ENCODE measurements at places on chromosomes 7 and 10.

DNA sequence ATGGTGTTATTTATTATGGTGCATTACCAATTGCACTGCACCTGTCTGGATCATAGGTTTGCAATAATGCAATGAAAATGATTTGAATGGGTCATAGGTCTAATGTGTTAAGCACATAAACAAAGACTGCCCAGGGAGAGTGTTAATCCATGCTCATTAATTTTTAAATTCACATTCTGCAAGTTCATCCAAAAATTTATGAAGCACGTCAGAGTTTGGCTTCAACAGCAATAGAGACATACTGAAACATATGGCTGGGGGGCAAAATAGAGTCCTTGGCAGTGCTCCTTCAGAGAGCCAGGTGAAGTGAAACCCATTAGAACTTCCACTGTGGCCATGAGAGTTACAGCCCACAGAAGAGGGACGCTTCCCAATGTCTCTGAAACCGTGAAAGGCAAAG lies 441.1 kb downstream of the POM121L12 start:
- DNase-seq, result no peak

- no peak for DNase-seq
Measured at GRCh38 chr7:150879345-150879744, 27.0 kb downstream of the AOC1 start.

DNA sequence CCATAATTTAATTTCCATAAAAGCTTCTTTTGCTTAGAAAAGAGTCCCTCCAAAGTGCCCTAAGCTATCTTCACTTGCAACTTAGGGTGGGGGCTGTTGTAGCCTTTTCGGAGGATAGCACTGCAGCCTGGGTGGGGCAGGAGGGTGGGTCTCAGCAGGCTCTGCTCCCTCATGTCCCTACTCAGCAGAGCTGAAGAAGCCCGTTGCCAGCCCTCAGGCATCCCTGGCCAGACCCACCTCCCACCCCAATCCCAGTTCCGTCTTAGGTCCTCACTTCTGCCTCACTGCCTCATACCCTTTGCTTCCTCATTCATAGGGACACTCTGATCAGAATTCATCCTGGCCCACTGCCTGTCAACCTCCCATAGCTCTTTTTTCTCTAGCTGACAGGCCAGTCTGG lies 99.8 kb upstream of the ZMIZ1 start:
- DNase-seq, result no peak

DNA sequence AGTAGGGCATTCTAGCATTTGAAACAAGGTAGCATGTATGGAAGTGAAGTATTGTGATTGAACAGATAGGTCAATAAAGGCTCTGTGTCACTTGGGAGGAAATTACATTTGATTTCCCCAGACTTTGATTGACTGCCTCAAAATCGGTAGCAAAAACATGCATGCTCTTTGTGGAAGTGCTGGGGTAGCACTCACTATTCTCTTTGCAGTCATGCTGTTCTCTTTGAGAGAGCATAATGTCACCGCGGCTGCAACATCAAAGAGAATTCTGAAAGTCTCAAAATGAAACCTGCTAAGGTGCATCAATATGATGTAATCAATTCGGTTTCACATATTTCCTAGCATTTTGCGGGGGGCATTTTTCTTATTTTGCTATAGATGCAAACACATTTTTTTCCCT lies 64.2 kb downstream of the ARMC3 start:
- DNase-seq, result no peak

DNA sequence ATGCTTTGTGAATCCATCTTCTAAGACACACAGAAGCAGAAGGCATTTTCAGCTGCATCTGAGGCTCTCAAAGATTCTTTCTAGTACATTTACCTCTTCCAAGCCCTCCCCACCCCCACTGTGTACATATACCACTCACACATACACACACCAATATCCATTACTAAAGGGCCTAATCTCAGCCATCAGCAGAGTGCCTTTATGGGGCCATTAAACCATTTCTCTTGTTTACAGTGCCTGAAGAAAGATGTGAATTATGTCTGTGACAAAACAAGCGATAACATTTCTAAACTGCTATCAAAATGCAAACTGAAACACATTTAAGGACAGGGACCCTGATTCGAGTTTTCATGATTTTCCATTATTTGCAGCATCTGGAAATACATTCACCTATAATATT lies 40.0 kb downstream of the ETV1 start:
- no peak for DNase-seq

DNA sequence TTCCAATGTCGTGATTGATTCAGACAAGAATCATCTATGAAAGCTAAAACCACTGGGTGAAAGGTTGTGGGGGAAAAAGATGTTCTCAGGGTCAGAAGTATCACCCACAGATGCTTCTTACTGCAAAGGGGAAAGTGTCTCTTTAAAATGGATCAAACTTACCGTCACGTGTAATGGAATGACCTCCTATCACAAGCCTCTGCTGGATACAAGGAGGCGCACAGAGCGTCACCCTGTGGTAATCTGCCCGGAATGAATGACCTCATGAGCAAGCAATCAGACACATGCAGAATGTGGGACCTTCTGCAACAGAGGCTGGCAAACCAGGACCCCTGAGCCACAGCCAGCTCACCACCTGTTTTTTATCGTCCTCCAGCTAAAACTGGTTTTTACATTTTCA lies 33.0 kb downstream of the WIPF3 start:
- no peak for DNase-seq

GRCh38 chr7:155848691-155849669 lies 36.7 kb upstream of the SHH start:
- no peak for DNase-seq

GRCh38 chr7:143485500-143485899 lies 7.8 kb downstream of the TAS2R41 start:
- DNase-seq, result no peak

DNA sequence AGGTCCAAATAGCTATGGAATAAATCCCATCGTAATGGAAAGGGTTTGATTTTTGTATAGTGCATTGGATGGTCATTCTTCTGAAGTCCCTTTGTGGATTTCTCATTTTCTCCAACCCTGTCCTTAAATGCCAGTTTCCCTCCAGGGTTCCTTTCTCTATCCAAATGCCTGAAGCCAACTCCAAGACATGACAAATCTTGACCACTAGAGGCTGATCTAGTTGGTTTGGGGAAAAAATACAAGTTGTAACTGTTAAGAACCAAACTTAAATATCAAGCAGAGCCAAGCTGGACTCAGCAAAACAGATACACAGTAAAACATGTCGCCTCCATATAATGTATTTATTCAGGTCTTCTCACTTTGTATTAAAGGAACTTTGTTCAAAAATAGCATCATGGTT lies 28.7 kb downstream of the FRMD4A start:
- DNase-seq, result no peak

DNA sequence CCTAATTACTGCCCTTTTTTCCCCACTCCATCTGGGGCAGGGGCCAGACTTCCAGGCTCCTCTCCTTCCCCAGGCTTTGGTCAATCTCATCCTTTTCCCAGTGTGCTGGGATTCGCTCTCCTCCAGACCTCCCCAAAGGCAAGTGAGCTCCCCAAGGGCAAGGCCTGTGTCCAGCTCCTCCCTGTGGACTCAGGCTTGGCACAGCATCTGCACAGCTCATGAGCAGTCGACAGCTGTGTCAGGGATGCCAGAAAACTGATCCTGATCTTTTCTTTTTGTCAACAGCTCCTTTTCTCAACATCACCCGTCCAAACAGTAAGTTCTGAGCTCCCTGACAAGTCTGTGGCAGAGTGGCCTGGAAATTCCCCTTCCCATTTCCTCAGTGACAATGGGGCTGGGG lies 67.1 kb downstream of the C10orf120 start:
- no peak for DNase-seq

DNA sequence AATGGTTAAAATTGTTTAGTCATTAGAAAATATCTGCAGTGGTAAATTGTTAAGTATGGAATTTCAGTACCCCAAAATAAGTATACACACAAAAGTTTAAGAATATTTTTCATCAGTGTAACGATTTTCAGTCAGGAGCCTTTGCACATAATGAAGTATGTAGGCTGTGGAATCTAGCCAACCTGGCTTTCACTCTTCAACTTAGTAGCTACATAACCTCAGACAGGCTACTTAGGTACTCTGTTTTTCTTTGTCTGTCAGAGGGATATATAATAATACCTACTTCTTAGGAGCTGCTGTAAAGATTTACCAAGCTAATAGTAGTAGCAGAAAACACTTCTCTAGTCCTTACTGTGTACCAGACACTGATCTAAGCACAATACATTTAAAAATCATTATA lies 137.5 kb downstream of the ZEB1 start:
- no peak for DNase-seq

Measured in activated naive CD4-positive, alpha-beta T cell (primary cell).